ENCODE measurements at places on chromosomes 4 and X.

DNA sequence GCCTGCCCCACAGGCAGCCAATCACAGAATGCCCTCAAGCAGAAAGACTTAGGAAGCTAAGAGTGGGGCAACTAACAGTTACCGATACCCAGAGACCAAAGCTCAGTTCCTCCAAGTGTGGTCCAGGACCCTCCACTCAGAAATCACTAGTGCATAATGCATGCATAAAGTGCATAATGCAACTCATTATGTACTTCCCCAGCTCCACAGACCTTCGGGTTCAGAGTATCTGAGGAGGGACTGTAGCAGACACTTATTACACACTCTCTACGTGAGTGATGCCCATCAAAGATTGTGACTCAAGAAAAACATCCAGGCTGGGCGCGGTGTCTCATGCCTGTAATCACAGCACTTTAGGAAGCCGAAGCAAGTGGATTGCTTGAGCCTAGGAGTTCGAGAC lies 328.0 kb downstream of the BCOR start:
- DNase-seq, result no peak

GRCh38 chrX:68462653-68463052 lies 29.4 kb upstream of the OPHN1 start:
- no peak for DNase-seq

GRCh38 chr4:37393889-37394288 lies 149.3 kb downstream of the NWD2 start:
- no peak for DNase-seq

GRCh38 chrX:3609810-3610209 lies 103.6 kb downstream of the PRKX start:
- DNase-seq, result no peak

- DNase-seq, result no peak
Observed at GRCh38 chr4:14615671-14616070, 386.6 kb upstream of the CPEB2 start.

DNA sequence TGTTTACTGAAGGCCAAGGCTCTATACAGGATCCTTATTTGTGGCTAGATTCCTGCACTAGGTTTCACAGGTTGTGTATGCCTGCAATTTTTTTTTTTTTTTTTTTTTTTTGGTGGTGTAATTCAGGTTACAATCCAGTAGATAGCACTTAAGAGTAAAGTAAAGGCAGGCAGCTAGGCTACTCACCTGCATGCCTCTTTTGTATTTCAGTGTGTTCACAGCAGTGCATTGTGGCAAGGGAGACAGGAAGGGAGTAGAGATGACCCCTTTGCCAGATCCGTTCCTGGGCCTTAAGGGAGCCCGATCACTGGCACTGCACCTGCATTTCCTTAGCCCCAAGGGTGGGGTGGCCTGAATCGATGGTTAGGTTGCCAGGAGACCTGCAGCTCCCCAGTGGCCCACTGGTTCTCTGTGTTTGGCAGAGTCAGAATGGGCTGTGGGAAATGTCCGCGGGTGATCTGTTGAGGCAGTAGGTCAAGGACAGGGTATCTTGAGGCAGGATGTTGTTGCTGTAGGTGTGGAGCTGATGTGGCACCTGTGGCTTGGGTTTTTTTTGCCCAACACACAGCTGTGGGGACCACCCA lies 374.9 kb upstream of the AADAT start:
- DNase-seq, result no peak

DNA sequence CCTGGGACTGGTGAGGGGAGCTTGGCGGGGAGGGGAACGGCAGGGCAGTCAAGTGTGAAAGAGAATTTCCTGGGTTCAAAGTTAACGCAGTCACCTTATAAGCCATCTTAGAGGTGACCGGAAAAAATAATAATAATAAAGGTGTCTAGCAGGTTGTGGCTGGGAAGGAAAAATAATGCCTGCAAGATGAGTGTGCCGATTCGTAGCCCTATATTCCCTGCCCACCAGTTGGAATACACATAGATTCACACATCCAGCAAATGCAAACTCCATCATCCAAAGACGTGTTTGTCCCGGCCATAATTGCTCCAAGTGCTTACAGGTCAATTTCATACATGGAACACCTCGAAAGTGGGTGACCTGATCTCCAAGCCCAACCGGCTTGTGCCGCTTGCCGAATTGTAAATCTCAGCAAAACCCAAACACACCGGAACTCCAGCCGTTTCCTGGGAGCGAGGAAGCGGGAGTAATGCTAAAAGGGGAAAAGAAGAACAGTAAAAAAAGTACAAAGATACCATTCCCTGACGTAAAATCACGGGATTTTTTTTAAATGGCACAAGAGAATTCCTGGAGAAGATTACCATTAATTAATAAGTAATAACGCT lies 1.3 kb upstream of the FAT1 start:
- DNase-seq, result no peak

GRCh38 chr4:150387981-150388380 lies 194.0 kb upstream of the MAB21L2 start:
- no peak for DNase-seq

GRCh38 chr4:27018076-27018475 lies 157.4 kb downstream of the STIM2 start:
- no peak for DNase-seq

GRCh38 chr4:42237451-42237850 lies 85.0 kb upstream of the BEND4 start:
- no peak for DNase-seq

GRCh38 chr4:26786916-26787315 lies 73.7 kb upstream of the STIM2 start:
- DNase-seq, result no peak

- no peak for DNase-seq
Observed at GRCh38 chr4:169934794-169935429, 91.3 kb downstream of the MFAP3L start.

DNA sequence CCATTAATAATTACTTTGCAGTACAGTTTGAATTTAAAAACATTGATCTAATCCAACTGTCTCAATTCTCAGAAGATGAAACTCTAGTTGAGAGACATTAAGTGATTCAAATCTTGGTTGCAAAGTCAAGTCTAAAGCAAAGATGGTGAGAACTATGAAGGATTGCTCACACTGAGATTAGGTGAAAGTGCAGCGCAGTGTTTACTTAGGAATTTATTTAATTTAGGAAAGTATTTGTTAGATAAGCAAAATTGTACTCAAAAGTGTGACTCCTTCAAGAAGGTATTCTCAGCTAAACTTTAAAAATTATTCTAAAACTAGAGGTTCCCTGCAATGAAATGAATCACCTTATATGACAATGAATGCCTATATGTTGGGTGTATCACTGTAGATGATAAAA lies 454.9 kb downstream of the PDGFC start:
- no peak for DNase-seq

DNA sequence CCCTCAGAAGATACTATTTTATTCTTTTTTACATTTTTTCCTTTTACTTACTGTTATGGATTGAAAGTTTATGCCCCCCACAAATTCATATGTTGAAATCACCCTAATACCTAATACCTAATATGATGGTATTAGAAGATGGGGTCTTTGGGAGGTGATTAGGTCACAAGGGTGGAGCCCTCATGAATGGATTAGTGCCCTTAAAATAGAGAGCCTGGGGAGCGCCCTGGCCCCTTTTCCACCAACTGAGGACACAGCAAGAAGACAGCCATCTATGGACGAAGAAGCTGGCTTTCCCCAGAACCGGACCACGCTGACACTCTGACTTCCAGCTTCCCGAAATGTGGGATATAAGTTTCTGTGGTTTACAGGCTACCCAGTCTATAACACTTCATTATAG lies 58.6 kb upstream of the FAT1 start:
- no peak for DNase-seq

GRCh38 chr4:145427991-145428390 lies 53.7 kb upstream of the SMAD1 start:
- DNase-seq, result no peak

- DNase-seq, result no peak
Observed at GRCh38 chr4:108037884-108038283, 48.2 kb downstream of the HADH start.

- DNase-seq, result no peak
Observed at GRCh38 chr4:23819041-23819511, 70.8 kb downstream of the PPARGC1A start.

DNA sequence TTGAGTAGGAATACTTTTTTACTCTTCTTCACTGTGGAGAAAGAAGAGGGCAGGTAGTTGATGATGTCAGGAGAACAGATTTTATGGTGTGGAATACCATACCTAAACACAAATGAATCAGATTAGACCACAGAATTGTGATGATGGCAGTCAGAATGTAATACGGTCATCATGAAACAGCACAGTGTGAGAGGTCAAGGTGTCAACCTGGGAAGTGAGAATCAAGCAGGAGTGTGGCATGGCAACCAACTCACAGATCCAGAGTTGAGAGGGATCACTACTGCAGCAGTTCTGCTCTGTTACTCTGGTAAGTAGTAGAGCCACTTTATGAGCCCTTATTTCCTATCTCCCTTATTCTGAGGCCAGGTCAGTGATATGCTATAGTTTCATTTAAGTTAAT lies 27.7 kb downstream of the METTL14 start:
- no peak for DNase-seq

DNA sequence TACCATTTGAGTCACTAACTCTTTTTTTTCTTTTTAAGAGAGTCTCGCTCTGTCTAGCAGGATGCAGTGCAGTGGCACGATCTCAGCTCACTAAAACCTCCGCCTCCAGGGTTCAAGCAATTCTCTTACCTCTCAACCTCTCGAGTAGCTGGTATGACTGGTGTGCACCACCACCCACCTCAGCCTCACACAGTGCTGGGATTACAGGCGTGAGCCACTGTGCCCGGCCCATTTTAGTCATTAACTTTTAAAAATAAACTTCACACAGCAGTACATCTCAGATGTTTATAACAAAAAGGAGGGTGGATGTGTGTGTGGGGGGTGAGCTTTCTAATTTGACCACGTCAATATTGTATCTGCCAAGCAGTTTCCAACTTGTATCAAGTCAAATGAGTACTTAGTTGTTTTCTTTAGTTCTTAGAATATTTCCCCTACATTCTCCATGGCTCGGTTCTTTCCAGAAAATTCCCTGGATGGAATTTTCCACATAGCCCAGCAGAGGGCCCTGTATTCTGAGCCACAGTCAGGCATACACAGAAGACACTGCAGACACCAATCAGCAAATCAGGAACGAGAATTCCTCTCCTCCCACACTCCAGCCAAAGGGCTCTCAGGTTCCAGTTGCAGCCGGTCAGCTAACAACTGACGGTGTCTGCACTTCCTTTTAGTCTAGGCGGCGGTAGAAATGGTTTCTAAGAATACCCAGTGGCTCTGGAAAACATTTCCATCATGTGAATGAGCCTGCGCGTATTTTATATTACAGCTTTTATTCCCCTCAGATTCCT lies 20.1 kb upstream of the ARAF start:
- no peak for DNase-seq

DNA sequence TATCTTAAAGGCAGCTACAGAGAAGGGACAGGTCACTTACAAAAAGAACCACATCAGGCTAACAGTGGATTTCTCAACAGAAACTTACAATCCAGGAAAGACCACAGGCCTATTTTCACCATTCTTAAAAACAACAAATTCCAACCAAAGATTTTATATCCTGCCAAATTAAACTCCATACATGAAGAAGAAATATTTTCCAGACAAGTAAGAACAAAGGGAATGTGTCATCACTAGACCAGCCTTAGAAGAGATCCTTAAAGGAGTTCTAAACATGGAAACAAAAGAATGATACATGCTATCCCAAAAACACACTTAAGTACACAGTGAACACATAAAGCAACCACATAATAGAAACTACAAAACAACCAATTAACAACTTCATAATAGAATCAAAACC lies 105.6 kb downstream of the ANXA10 start:
- DNase-seq, result no peak

DNA sequence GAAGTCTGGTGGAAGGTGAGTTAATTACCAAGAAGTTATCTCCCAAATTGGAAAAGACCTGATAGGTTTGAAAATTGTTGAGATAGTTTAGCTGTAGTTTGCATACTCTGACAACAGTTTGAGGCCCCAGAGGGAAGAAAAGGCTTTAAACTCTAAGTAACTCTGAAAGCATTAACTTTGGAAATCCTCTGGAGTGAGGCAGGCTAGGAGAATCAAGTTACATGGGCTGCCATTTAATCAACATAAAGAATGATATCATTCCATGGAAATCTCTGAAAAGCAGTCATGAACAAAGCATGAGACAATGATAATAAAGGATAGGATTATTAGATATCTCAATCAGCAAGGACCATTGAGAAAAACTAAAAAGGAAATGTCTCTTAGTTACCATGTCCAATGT lies 647.1 kb downstream of the ANKRD50 start:
- DNase-seq, result no peak

DNA sequence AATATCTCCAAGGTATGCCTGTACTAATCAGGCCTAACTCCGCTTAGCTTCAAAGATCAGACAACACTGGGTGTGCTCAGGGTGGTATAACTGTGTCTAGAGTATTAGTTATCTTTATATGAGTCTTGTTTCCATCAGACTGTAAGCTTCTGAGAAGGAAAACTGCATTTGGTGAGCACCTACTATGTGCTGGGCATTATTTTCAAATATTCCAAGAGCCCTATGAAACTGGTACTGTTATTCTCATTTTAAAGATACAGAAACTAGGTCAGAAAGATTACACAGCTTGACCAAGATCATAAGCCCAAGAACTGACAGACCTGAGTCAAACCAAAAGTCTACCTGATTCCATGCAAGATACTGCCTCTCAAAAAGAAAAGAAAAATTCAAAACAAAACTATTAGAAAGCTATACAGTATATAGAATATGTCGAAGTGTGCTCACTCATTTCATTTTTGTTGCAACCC lies 44.4 kb downstream of the LRBA start:
- DNase-seq, result no peak

DNA sequence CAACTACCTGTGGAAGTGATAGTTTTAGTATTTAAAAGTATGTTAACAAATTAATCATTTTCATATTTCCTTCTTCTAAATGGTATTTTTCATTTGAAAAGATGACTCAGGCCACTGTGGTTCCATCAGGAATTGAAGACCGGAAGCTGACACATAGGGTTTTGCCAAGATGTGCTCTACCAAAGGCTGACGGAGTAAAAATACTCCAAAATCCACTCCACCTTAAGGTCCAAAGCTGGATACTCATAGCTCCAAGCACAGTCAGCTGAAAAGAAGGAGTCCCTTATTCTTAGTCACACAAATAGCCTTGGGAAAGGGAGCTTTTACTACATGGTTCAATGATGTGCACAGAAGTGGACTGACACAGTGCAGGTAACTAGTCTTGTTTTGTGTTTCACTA lies 472.0 kb downstream of the ARAP2 start:
- no peak for DNase-seq

DNA sequence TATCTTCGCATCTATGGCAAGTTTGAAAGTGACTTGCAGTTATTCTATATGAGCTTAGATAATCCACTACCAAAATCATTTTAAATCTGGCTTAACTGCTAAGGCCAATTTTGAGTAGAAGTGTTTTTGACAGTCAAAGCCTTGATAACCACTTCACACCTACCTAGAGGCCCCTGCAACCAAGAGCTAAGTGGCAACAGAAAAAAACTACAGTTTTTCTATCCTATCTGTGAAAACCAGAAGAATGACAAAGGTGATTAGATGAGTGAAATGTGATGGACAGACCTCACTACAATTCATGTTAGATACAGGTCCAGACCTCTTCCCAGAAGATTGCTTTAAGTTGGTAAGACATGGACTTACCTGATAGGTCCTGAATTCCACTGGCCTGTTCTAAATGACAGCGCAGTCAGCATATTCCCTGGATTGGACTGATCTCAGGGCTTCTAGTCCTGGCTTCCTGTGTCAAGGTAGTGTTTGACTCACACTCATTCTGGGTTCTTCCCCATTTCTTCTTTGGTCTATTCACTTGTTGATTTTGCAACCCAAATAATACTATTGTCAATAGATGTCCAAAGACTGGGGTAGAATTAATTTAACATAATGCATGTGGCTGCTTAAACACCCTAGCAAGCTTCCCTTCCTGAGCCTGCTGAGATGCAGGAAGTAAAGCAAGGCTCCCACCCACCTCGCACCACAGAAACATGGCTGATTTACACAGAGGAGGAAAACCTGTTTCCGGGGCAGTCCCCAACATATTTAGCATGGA lies 65.1 kb downstream of the PPP3CA start:
- no peak for DNase-seq

All from activated B cell treated with CpG ODN at 0.5 μM for 24 hours (primary cell).